ENCODE measurements at places on chromosomes 1 and 21.

GRCh38 chr1:234533975-234534876 lies 55.2 kb upstream of the TARBP1 start:
- no peaks in the 10 kb centered on the region for H3K36me3 ChIP-seq
- H3K4me3 ChIP-seq, result no peak overlapping the region
- no peak overlapping the region for H3K27ac ChIP-seq
- peaks cover 21% of the 10 kb centered on the region for H3K4me1 ChIP-seq
- DNase-seq, result no peak

DNA sequence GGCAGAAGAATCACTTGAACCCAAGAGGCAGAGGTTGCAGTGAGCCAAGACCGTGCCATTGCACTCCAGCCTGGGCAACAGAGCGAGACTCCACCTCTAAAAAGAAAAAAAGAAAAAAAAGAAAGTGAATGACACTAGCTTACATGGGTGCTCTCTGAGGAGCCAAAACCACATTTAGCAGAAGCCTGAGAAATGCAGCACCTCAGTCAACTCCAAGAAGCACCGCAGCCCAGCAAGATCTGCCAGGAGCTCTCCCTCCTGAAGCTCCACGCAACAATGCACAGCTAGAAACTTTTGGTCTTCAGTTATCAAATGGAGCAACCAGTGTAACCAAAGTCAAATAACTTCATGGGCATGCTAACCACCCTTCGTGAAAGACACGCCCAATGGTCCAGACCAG lies 229.1 kb downstream of the SETD4 start:
- H3K4me3 ChIP-seq, result no peak overlapping the region
- no peaks in the 10 kb centered on the region for H3K36me3 ChIP-seq
- peaks cover 23% of the 10 kb centered on the region for H3K27me3 ChIP-seq
- peaks cover 6% of the 10 kb centered on the region for H3K4me1 ChIP-seq
- H3K27ac ChIP-seq, result no peak overlapping the region

DNA sequence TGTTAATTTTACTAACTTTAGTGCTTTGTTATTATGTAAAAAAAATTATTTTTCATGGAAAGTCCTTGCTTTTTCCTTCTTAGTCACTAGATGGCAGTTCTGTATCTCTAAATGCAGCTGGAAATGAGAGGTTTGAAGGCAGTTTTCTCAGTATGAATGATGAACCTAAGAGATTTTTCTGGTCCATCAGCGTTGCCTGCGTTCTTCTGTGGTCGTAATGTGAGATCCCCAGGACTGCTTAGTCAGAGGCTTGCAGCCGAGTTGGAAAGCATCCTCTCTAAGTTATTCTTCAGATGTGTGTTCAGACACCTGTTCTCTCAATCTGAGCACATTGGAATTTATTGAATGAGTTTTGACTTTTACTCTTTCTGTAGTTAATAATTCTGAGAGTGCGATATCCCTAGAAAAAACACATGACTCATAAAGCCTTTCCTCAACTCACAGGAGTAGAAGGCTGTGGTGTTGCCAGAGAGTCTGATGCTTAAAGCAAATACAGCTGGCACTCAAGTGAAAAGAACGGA lies 99.3 kb downstream of the FMN2 start:
- H3K4me3 ChIP-seq, result no peak overlapping the region
- DNase-seq, result no peak
- H3K4me1 ChIP-seq, result peaks cover 4% of the 10 kb centered on the region
- no peaks in the 10 kb centered on the region for H3K36me3 ChIP-seq

- H3K4me1 ChIP-seq, result no peaks in the 10 kb centered on the region
- H3K27ac ChIP-seq, result no peak overlapping the region
- H3K4me3 ChIP-seq, result no peak overlapping the region
- H3K27me3 ChIP-seq, result no peaks in the 10 kb centered on the region
- H3K36me3 ChIP-seq, result no peaks in the 10 kb centered on the region
- no peak for DNase-seq
Observed at GRCh38 chr1:188070848-188071247, 1242.1 kb downstream of the PLA2G4A start.

GRCh38 chr1:216688127-216688657 lies 35.0 kb downstream of the ESRRG start:
- no peak overlapping the region for H3K27ac ChIP-seq
- no peaks in the 10 kb centered on the region for H3K36me3 ChIP-seq
- H3K4me1 ChIP-seq, result no peaks in the 10 kb centered on the region
- peaks cover 3% of the 10 kb centered on the region for H3K27me3 ChIP-seq
- no peak overlapping the region for H3K4me3 ChIP-seq

DNA sequence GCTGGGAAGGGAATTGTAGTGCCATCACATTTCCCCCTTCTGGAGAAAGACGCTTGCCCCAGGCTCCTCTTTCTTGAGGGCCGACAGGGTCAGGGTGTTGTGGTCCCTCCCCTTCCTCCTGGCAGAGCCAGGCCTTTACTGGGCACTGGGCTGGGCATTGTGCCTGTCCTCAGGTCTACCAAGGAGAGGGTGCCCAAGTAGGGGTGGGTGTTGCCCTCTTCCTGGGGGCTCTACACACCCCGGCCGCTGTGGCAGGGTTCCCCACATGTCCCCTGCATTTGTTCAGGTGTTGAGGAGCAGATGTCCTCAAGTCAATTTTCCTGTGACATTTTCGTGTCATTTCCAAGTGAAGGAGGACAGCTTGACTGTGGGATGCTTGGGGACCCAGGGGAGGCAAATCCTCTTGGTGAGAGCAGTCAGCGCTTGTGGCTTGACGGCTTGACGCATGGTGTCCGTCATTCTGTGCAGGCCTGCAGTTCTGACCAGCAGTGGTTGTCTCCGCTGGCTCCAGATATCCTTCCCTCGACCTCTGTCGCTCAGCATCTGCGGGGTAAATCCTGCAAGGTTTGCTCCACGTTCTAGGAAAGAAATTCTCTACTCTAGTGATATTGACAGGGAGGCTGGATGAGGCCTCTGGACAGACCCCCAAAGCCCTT lies 181.9 kb upstream of the VAMP3 start:
- no peaks in the 10 kb centered on the region for H3K4me1 ChIP-seq
- no peaks in the 10 kb centered on the region for H3K36me3 ChIP-seq
- no peak for DNase-seq
- H3K27me3 ChIP-seq, result peaks cover 5% of the 10 kb centered on the region
- H3K27ac ChIP-seq, result no peak overlapping the region

DNA sequence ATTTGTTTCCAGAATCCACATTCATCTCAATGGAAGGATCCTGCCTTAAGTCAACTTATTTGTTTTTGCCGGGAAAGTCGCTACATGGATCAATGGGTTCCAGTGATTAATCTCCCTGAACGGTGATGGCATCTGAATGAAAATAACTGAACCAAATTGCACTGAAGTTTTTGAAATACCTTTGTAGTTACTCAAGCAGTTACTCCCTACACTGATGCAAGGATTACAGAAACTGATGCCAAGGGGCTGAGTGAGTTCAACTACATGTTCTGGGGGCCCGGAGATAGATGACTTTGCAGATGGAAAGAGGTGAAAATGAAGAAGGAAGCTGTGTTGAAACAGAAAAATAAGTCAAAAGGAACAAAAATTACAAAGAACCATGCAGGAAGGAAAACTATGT lies 2.6 kb downstream of the GADD45A start:
- peaks cover 4% of the 10 kb centered on the region for H3K36me3 ChIP-seq
- no peaks in the 10 kb centered on the region for H3K27me3 ChIP-seq
- no peak overlapping the region for H3K4me3 ChIP-seq
- H3K4me1 ChIP-seq, result peaks cover 32% of the 10 kb centered on the region

DNA sequence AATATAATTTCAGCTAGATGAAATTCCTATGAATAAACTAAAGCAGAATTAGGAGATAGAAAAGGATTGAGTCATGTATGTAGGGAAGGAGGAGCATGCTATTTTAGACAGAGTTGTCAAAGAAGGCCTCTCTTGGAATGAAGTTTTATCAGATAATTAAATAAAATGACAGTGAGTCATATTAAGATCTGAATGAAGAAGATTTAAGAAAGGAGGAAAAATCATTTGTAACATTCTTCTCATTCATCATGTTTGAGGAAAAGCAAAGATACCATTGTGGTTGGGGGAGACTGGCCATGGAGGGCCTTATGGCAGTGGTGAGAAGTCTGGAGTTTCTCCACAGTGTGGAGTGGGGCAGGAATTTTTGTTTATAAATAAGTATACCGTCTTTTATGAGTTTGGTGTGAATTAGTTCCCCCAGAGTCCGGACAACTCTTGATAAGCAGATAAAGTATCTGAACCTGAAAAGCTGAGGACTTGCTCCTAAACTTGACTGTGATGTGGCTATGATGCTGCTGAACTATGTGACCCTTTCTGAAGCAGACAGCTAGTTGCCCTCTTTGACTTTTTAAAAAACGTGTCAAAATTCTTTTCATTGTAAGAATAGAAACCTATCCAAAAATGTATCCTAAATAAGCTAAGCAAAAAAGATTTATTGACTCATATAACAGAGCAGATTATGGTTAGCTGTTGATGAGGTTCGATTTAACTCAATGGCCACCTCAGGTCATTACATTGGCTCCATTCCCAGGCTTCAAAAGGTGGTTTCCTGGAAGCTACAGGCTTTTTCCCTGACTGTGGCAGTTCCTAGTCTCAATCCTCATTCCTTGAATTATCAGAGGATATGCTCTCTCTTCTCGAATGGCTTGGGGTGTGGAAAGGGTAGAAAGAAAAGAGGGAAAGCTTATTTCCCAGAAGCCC lies 90.8 kb downstream of the LHX9 start:
- H3K4me3 ChIP-seq, result no peak overlapping the region
- H3K4me1 ChIP-seq, result no peaks in the 10 kb centered on the region
- no peaks in the 10 kb centered on the region for H3K36me3 ChIP-seq
- H3K27ac ChIP-seq, result no peak overlapping the region
- H3K27me3 ChIP-seq, result peaks cover 23% of the 10 kb centered on the region

- H3K4me1 ChIP-seq, result no peaks in the 10 kb centered on the region
- no peak overlapping the region for H3K27ac ChIP-seq
- peaks cover 6% of the 10 kb centered on the region for H3K27me3 ChIP-seq
Observed at GRCh38 chr1:24070821-24071393, 41.0 kb downstream of the MYOM3 start.

DNA sequence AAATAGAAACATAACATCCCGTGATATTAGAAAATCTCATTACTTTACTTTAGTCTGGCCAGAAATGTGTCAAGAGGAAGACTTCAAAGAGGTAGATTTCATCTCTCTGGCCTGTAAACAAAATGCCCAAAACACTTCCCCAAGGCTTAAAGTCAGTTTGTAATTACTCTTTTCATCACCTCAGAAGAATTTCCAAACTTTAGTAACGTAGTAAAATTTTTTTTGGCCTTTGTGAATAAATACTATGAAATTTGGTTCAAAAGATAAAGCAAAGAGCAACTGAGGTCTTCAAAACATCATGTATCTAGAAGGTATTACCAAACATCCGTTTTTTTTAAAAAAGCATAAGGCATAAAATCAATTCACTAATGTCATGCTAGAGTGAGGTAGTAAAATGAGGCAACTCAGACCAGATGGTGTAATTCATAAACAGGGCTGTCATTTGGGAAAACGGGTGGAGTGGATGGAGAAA lies 51.4 kb downstream of the LEPR start:
- peaks cover 5% of the 10 kb centered on the region for H3K27me3 ChIP-seq
- H3K36me3 ChIP-seq, result no peaks in the 10 kb centered on the region
- no peaks in the 10 kb centered on the region for H3K4me1 ChIP-seq
- no peak overlapping the region for H3K27ac ChIP-seq

GRCh38 chr21:25186273-25186672 lies 421.0 kb downstream of the MRPL39 start:
- no peak for DNase-seq
- no peak overlapping the region for H3K4me3 ChIP-seq
- peaks cover 20% of the 10 kb centered on the region for H3K36me3 ChIP-seq
- H3K27me3 ChIP-seq, result no peaks in the 10 kb centered on the region

- peak overlapping the region; percentile 71 for H3K27ac ChIP-seq
- H3K4me1 ChIP-seq, result peaks cover 56% of the 10 kb centered on the region
- DNase-seq, result no peak
- H3K4me3 ChIP-seq, result peak overlapping the region; percentile 10
- peaks cover 36% of the 10 kb centered on the region for H3K36me3 ChIP-seq
- H3K27me3 ChIP-seq, result no peaks in the 10 kb centered on the region
Observed at GRCh38 chr1:66367369-66367768, 166.6 kb upstream of the SGIP1 start.

GRCh38 chr1:99264201-99265021 lies at the start of gene PLPPR4:
TSS of gene PLPPR4 (plus strand) at chr1:99264492. CDS start at chr1:99264594, 102 bp downstream.
- H3K36me3 ChIP-seq, result no peaks in the 10 kb centered on the region
- DNase-seq, result no peak
- H3K27ac ChIP-seq, result no peak within 1 kb of the TSS
- no peak within 1 kb of the TSS for H3K4me3 ChIP-seq
- peaks cover 35% of the 10 kb centered on the region for H3K27me3 ChIP-seq
- H3K4me1 ChIP-seq, result peaks cover 2% of the 10 kb centered on the region

- no peak overlapping the region for H3K4me3 ChIP-seq
- peaks cover 49% of the 10 kb centered on the region for H3K27me3 ChIP-seq
- no peaks in the 10 kb centered on the region for H3K36me3 ChIP-seq
- H3K27ac ChIP-seq, result no peak overlapping the region
Observed at GRCh38 chr1:34743775-34744174, 11.1 kb upstream of the GJB5 start.

DNA sequence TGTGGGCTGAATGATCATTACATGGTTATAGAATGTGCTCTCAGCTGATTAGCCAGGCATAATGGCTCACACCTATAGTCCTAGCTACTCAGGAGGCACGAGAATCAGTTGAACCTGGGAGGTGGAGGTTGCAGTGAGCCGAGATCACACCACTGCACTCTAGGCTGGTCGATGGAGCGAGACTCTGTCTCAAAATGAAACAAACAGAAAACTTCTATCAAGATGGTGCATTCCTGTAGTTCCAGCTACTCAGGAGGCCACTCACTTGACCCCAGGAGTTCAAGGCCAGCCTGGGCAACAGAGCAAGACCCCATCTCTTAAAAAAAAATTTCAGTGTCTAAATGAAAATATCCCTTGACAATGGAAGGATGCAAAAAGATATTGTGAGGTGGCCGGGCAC lies 10.9 kb downstream of the TIMM17A start:
- no peak for DNase-seq
- peaks cover 7% of the 10 kb centered on the region for H3K4me1 ChIP-seq
- H3K4me3 ChIP-seq, result no peak overlapping the region
- peaks cover 47% of the 10 kb centered on the region for H3K36me3 ChIP-seq

GRCh38 chr21:44552681-44553080 lies 1.4 kb upstream of the KRTAP10-2 start:
- H3K36me3 ChIP-seq, result peaks cover 2% of the 10 kb centered on the region
- peaks cover 58% of the 10 kb centered on the region for H3K27me3 ChIP-seq
- peaks cover 4% of the 10 kb centered on the region for H3K4me1 ChIP-seq

DNA sequence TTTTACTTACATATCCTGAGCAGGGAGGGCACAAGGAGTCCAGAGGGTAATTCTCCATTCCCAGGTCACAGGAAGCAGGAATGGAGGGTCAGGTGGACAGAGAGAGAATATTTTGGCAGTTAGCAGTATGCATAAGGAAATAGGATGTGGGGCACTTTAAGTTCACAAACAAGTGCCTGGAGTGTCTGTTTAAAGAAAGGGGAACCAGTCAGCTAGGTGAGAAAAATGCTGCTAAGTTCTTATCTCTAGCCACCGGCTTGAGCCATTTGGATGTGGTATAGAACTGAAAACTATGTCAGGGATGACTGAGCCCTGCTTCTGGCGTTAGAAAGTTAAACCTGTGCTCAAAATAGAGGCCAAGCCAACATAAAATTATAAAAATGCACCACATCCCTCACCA lies 739.7 kb upstream of the NCAM2 start:
- no peak overlapping the region for H3K4me3 ChIP-seq
- H3K27ac ChIP-seq, result no peak overlapping the region
- H3K36me3 ChIP-seq, result no peaks in the 10 kb centered on the region
- no peak for DNase-seq
- H3K4me1 ChIP-seq, result no peaks in the 10 kb centered on the region

- no peaks in the 10 kb centered on the region for H3K27me3 ChIP-seq
- no peak overlapping the region for H3K27ac ChIP-seq
- H3K4me1 ChIP-seq, result no peaks in the 10 kb centered on the region
- H3K36me3 ChIP-seq, result no peaks in the 10 kb centered on the region
Observed at GRCh38 chr1:45769261-45769932, 18.9 kb upstream of the IPP start.

- peaks cover 13% of the 10 kb centered on the region for H3K27me3 ChIP-seq
- H3K36me3 ChIP-seq, result no peaks in the 10 kb centered on the region
- H3K4me1 ChIP-seq, result peaks cover 6% of the 10 kb centered on the region
- H3K27ac ChIP-seq, result no peak overlapping the region
- H3K4me3 ChIP-seq, result no peak overlapping the region
- DNase-seq, result no peak
Observed at GRCh38 chr1:219119839-219120238, 53.8 kb upstream of the LYPLAL1 start.

Data from stimulated activated naive B cell treated with anti-CD40 and anti-IgM and Interleukin-4, amounts not matched to agents 10 μg/mL and 1 μg/mL and 100 μg/mL, for 72 hours (primary cell).